ENCODE measurements at places on chromosomes 3 and 15.

- no peak for DNase-seq
Observed at GRCh38 chr15:77475898-77476297, 55.2 kb downstream of the HMG20A start.

- DNase-seq, result no peak
Observed at GRCh38 chr15:60652245-60652644, 173.3 kb upstream of the ICE2 start.

GRCh38 chr3:32913790-32914446 lies 37.5 kb upstream of the CCR4 start:
- no peak for DNase-seq

DNA sequence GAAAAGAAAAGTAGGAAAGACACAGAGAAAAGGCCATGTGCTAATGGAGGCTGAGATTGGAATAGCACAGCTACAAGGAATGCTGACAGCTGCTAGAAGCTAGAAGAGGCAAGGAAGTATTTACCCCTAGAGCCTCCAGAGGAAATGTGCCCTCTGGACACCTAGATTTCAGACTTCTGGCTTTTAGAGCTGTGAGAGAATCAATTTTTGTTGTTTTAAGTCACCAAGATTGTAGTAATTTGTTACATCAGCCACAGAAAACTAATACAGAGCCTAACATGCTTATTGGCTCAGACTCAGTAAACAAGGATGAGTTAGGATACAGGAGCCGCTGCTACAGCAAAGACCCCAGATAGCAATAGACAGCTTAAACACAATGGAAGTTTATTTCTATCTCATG lies 33.1 kb upstream of the GLCE start:
- DNase-seq, result no peak

DNA sequence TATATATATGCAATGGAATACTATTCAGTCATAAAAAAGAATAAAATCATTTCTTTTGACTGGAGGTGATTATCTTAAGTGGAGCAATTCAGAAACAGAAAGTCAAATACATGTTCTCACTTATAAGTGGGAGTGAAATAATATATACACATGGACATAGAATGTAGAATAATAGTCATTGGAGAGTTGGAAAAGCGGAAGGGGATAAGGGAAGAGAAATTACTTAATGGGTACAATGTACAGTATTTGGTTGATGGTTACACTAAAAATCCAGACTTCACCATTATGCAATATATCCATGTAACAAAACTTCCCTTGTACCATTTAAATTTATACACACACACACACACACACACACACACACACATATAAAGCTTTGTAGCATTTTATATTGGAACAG lies 84.3 kb downstream of the RAP2B start:
- DNase-seq, result no peak

DNA sequence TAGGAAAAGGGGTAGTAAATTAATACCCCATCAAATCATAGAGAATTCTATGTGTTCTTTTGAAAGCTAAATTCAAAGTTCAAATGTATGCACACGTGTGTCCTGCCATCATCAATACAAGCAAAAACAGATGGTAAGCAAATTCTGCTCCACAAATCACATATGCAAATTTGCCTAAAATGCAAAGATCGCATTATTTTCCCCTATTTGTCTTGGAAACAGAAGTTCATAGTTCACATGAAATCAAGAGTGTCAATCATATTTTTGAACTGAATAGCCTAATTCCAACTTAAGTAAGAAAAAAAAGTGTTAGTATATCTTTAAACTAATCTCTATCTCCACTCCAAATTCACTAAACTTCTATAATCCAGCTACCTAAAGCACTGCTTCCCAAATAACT lies 8.5 kb downstream of the ADAM10 start:
- DNase-seq, result no peak

DNA sequence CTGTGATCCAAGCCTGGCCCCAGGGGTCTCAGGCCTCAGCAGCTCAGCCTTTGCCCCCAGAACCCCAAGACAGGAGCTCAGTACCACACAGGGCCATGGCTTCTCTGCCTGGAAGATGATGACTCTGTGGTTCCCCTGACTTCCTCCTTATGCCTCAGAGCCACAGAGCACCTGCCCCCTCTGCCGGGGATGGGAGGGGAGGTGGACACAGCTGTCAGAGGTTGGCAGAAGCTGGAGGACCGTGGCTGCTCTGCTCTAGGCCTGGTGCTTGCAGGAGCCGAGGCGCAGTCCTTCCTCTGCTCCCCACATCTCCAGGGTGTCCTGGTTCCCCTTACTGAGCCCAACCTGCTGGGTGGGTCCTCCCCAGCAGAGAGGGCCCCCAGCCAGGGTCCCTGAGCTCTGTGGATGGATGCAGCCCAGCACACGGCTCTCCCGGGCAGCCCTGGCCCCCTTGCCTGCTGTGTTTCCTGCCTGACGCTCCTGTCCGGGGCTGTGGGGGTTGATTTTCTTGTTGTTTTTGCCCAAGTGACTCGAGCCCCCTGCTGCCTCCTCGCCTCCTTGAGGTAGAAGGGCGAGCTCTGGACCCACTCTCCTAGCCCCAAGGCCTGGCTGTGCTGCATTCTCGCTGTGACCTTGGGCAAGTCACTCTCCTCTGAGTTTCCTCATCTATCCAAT lies 36.6 kb downstream of the PSTPIP1 start:
- peak; percentile 87 for DNase-seq

DNA sequence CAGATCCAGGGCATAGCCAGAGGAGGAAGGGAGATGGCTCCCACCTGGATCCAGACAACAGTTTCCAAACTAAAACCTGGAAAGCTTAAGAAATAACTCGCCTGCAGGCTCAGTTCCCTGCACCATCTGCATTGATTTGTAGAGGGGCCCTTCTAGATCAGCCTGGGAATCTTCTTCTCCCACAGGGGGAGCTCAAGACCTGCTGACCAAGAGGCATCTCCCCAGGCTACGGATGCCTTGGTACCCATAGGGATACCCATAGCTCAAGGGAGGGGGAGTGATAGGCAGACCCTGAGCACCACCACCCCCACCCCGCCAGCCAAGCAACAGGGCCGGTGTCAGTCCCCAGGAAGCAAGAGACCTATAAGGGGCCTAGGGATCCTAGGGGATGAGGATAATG lies 28.0 kb upstream of the DCLK3 start:
- DNase-seq, result peak; percentile 39

DNA sequence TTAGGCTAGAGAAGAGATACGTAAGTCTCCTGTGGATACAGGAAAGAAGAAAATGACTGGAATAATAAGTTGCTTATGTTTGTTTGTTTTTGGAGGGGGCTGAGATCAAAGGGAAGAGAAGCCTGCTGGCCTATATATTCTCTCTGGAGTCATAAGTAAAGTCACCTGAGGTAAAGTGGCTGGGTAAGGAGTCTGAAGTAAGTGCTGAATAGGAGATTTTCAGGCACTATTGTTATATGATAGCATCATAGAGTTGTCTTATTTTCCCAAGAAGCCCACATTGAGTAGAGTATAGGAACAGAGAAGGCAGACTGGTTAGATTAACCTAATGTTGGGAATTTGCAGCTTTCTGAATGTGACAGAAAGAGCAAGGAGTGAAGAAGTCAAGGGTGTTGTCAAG lies 10.7 kb downstream of the TBC1D23 start:
- DNase-seq, result no peak

GRCh38 chr15:38213356-38213755 lies 39.3 kb upstream of the SPRED1 start:
- DNase-seq, result no peak

DNA sequence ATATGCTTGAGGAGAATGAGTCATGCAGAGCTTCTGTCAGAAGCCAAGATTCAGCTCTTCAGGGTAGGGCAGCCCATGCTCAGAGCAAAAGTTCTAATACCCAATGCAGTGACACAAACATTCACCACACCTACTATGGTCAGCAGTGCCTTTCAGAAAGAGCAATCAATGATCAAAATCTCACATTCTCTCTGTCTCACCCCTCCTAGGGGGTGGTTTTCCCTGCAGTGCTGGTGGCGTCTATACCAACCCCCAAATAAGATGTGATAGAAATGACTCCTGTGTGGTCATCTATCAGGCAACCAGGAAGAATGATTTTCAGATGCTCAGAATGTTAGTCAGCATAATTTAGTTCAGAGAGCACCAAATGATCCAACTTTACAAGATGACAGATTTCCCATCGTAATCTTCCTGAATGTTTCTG lies 385.3 kb downstream of the NTRK3 start:
- no peak for DNase-seq

GRCh38 chr3:100709842-100710260 lies 557 bp downstream of the TFG start:
- DNase-seq, result peak; percentile 47

DNA sequence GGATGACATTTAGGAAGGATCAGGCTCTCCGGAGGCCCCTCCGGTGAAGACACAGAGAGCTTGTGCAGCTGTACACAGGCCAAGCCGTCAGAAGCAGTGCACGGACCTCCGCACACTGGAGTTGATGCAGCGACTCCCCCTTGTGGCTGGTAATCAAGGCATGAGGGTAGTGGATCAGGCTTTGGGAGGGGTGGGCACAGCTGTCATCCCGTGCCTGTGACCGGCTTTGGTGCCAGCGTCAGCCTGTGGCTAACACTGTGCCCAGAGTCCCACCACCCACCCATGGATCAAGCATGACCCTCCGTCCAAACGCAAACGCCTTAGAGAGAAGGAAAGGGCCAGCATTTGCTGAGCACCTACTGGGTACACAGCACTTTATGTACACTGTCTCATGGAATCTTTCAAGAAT lies 8.2 kb upstream of the GRIP2 start:
- peak; percentile 56 for DNase-seq

DNA sequence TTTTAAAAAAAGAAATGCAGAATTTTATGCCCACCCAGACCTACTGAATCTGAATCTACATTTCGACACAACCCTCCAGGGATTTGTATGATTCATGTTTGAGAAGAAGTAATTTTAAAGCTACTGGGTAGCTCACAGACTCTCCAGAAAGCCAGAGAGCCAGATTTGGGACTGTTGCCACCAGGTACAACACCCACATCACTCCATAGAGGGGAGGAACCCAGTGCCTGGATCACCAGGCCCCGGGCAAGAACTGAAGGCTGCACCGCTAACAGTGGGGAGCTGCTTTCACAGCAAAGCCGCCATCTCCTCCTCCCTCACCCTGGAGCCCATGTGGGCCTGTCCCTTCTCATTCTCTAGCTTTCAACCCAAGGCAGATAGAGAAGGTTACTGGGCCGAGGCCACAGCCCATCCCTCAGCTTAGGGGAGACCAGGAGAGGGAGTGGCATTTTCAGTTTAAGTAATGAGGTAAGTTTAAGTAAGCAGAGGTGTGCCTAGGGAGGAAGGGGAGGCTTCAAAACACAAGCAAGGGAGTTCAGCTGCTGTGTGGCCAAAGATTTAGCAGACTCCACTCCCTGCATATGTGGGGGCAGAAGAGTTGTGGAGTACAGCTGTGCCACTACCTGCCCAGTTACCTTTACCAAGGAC lies 109.8 kb downstream of the IL12A start:
- DNase-seq, result no peak

- no peak for DNase-seq
Observed at GRCh38 chr3:16849795-16850194, 35.0 kb upstream of the PLCL2 start.

- peak; percentile 18 for DNase-seq
Observed at GRCh38 chr3:43923104-43923882, 232.6 kb downstream of the ABHD5 start.

- DNase-seq, result peak; percentile 53
Observed at GRCh38 chr15:50181201-50181968, 611 bp upstream of the SLC27A2 start.

DNA sequence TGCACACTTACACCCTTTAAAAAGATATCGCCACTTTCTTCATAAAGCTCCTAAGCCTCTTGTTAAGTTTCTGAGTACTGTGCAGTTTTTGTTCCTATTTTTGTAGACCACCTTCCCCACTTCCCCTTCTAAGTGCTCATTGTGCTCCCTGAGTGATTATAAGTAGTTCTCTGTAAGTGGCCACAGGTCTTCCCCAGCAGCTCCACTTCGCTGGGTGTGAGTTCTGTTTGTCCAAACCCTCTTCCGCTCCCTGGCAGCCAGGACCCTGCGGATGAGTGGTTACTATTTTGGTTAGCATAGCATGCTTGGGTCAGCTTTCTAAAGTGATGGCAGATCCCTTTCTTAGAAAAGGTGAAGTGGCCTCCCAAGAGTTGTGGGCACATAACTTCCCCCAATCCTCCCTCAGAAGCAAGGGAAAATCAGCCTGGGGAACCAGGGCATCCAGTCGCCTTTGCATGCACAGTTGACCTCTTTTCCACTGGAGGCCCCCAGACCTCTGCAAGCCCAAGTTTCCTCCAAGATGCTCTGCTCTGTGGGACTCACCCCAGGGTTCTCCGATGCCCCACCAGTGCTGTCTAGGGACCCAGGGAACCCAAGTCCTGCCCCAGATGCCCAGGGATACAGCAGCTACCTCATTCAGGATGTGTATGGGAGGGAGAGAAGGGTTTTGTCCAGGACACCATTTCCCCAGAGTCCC lies 69.6 kb downstream of the ATP10A start:
- no peak for DNase-seq

DNA sequence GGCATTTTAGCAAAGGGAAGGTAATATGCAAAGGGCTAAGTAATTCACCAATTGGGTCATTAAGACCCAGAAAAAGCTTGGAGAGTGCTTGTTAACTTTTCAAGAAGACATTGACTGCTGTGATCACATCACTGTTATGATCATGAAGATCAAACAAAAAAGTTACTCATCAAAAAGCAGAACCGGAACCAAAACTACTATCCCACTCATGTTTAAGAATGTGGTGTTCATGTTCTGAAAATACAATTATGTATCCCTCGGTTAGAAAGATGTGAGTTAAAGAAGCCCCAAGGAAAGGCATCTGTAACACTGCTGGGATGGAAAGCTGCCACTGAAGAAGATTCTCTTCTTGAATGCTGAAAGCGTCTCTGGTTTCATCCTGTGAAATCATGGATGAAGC lies 32.6 kb downstream of the BBX start:
- DNase-seq, result no peak

GRCh38 chr15:23567921-23568320 lies 2.4 kb downstream of the MKRN3 start:
- DNase-seq, result no peak

DNA sequence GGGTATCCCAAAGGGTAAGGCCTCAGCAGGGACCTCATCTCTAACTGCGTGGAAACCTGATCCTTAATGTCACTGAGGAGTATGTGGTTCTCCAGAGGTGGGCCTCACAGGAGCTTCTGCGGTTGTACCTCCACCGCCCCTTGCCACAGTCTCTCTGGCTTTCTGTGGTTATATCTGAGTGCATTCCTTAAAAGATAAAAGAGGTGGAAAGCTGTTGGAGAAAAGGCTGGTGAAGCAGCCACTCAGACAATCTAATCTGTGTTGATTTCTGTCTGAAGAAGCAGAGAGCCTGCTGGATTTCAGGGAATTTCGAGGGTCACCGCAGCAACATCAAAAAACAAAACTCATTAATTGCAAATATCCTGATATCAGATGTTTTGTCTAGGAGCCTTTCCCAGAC lies 51.4 kb downstream of the SEMA6D start:
- no peak for DNase-seq

- DNase-seq, result no peak
Observed at GRCh38 chr3:13501958-13502790, 22.1 kb downstream of the HDAC11 start.

- no peak for DNase-seq
Observed at GRCh38 chr15:27902680-27903385, 196.3 kb downstream of the OCA2 start.
